Non-pigmented ciliary epithelial cell (primary cell): ENCODE measurements at places on chromosomes 7 and 10.

GRCh38 chr7:68893411-68893810 is 704.9 kb upstream of the AUTS2 start:
- no peak for DNase-seq

- DNase-seq = no peak
These were observed 1.7 kb upstream of the UPP1 start for GRCh38 chr7:48087349-48087748.

DNA sequence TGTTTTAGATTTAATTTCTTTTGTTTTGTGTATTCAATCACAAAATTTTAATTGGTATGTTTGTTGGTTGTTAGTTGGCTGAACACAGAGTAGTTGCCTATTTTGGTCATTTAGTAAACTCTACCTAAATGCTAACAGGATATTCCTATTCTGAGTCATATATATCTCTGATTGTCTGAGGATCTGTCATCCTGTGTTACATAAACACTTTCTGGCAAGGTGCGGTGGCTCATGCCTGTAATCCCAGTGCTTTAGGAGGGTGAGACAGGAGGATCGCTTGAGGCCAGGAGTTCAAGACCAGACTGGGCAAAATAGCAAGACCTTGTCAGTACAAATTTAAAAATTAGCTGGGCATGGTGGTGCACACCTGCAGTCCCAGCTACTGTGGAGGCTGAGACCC is 178.6 kb downstream of the PLCE1 start:
- no peak for DNase-seq

DNA sequence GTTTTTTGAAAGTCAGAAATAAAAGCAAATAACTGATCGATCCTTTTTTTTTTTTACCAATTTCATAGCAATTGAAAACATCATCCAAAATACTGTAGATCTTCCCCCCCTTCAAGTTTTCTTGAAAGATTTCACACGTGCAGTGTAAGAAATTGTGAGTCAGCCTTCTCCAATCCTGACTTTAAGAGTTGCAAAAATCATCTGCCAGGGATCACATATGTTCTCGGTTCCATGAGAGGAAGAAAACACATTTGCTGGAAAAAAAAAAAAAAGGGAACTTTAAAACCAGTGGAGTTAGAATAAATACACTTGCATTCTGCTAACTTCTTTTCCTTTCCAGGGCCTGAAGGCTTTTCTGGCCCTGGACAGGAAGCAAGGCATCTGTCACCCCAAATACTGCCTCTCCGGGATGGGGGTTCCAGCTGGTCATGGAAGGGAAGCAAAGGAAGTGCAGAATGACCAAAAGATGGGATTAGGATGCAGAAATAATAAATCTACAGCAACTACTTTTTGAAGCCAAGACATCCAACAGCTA is 198.4 kb upstream of the KIAA1217 start:
- no peak for DNase-seq
